ENCODE measurements at places on chromosomes 4 and X. TPM values are rescaled to one million over a fixed set of nuclear protein-coding genes. Genes with fewer than 3 reads are reported as not detected.
A peak's percentile ranks its signal among the peaks of the same experiment; 100 is the strongest.

GRCh38 chr4:86991994-86992393 is 57.2 kb downstream of the AFF1 start:
- DNase-seq = no peak

GRCh38 chr4:22312113-22312512 is 203.8 kb downstream of the ADGRA3 start:
- no peak for DNase-seq

DNA sequence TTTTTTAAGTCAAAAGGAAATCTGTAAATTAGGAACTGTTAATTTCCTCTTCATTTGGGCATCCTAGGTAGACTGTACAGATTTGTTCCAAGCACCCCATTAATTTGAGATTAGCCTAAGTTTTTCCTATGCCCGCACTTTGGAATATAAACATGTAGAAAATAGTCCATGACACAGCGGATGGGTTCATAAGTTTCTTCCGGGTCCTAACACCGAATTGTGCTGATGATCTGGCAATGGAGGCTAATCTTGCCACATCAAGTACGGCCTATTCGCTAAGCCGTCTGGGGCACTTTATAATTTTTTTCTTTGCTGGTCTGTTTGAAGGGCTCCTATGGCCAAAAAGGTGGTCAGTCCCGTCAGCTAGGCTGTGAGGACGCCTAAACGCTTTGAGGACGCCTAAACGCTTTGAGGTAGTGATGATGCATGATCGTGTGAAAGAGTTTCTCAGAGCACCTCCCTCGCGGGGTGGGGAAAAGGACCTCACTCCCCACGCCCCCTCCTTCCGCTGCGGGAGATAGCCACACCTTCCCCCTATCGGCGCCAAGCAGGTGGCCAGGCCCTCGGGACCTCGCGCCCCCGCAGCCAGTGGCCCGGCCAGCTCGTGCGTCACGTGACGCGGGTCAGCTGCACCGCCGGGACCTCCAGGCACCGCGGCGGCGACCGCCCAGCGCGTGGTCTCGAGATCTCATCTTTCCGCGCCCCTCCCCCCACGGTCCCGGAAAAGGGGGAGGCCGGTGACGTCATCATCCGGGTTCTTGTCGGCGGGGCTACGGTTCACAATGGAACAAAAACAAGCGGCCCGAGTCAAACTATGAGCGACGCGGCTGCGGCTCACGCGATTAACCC is 977 bp upstream of the USP9X start:
- peak; percentile 97 for DNase-seq

DNA sequence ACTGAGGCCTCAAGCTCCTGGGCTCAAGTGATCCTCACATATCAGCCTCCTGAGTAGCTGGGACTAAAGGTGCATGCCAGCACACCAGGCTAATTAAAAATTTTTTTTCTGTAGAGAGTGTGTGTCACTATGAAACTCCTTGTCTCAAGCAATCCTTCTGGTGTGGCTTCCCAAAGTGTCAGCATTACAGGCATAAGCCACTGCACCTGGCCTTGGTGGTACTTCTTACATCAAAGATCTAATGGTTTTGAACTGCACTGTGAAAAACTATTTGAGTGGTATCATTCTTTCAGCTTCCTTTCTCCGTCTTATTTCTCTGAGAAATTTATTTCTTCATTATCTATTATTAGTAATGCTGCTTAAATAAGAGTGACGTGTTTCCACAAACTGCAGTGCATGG is 98.5 kb downstream of the UNC5C start:
- no peak for DNase-seq

GRCh38 chrX:119880552-119881437 is 9.2 kb downstream of the NDUFA1 start:
- DNase-seq = no peak

- DNase-seq = no peak
Measured at GRCh38 chr4:47945930-47946726, 31.7 kb upstream of the NFXL1 start.

DNA sequence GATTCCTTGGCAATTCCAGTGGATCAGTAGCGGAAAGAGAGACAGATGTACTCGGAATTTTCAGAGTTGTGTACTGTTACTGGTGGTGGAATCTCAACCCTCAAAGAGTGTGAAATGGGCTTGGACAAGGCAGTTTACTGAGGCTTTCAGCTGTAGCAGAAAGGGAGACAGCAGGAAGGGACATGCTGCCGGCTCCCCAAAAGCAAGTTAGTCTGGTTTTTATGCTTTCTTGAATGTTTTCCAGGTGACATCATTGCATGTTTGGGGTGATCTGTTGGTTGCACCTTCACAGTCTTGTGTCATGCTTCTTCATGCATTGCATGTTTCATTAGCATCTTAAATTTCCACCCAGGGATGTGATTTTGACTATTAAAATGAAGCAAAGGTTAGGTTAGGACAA is 1282.2 kb downstream of the ADGRL3 start:
- no peak for DNase-seq

- DNase-seq = no peak
Measured at GRCh38 chr4:121822796-121823504, 733 bp downstream of the CCNA2 start.

DNA sequence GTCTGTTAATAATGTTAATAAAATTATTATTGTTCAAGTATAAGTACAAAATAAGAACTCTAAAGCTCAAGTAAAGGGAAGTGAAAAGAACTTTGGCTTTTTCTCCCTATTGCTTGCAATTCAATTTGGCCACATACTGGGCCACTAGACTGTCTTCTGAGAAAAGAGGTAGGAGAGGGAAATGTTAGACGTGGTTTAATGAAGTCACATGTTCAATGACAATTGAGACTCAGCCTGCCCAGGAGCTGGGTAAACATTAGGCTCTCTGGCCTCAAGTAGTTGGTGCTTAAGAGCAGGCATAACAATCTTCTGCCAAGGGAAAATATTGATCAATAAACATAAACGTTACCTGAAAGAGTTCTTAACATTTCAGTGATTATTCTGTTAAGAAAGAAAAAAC is 15.1 kb upstream of the PRSS12 start:
- no peak for DNase-seq

DNA sequence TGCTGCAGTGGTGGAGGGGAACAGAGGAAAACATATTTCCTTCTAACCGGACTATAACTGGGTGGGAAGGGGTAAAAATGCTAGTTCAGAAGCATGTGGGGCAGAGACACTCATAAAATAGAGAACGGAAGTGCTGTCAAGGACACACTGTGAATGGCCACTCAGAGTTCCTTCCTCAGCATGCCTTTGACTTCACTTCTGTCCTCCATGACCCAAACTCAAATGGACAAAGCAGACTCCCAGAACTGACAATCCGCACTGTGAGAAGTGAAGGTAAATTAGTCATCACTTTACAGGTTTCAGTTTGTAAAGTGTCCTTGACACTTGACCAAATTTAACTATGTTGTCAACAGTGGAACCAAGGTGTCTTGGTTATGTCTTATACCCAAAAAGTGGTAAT is 30.2 kb upstream of the ELF2 start:
- DNase-seq = no peak

GRCh38 chr4:184513802-184514120 is 39.4 kb upstream of the IRF2 start:
- no peak for DNase-seq

DNA sequence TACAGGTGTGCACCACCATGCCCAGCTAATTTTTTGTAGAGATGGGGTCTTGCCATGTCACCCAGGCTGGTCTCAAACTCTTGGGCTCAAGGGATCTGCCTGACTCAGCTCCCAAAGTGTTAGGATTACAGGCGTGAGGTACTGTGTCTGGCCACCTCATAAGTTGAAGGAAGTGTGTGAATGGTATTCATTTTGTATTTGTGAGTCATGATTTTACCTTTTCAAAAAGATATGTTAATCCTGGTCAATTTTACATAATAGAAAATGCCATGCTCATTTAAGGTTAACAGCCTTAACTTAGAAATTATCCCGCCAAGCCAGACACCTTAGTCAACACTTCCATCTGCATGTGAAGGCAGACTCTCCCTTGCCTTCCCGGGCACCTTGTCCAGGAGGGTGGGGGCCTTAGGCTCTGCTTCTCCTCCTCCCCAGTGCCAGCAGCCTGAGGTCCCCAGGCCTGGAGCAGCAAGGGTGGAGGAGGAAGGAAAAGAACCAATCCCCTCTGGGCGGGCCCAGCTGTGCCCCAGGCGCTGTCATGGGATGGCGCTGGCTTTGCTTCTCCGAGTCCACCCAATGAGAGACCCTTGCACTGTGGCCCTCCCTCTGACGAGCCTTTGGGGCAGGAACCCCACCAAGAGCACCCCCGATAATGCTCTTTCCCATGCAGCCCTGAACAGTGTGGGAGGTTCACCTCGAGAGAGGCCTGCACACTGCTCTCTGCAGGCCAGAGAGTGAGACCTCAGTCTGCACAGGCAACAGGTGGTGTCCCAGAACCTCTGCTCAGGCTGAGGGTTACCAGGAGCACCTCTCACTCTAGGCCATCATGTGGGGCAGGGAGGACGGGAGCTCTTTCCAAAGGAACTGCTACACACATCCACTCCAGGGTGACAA is 37.3 kb downstream of the RNF212 start:
- peak; percentile 23 for DNase-seq

DNA sequence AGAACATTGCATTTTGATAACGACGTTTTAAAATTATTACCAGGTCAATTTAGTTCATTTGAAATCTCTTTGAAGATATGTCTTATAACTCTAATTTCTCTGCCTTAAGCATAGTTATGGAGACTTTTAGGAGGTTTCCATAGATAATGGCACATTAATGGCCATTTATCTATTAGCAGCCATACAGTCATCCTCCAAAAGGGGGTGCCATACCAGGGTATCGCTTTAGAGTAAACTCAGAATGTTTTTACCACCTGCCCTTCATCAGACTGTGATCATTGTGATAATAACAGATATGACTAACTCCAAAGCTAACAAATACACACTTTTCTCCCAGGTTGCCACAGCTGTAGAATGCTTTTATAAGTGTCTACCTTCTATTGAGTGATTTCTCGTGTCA is 461.5 kb downstream of the FSTL5 start:
- DNase-seq = no peak

- no peak for DNase-seq
Measured at GRCh38 chr4:84944947-84945346, 21.5 kb downstream of the WDFY3 start.

- no peak for DNase-seq
Measured at GRCh38 chr4:71634364-71634763, 149.5 kb downstream of the GC start.

- peak; percentile 61 for DNase-seq
Measured at GRCh38 chr4:162163892-162164759, at the start of gene FSTL5. TSS of gene FSTL5 (minus strand) at chr4:162164000. CDS start at chr4:162111396, 52,604 bp downstream.

DNA sequence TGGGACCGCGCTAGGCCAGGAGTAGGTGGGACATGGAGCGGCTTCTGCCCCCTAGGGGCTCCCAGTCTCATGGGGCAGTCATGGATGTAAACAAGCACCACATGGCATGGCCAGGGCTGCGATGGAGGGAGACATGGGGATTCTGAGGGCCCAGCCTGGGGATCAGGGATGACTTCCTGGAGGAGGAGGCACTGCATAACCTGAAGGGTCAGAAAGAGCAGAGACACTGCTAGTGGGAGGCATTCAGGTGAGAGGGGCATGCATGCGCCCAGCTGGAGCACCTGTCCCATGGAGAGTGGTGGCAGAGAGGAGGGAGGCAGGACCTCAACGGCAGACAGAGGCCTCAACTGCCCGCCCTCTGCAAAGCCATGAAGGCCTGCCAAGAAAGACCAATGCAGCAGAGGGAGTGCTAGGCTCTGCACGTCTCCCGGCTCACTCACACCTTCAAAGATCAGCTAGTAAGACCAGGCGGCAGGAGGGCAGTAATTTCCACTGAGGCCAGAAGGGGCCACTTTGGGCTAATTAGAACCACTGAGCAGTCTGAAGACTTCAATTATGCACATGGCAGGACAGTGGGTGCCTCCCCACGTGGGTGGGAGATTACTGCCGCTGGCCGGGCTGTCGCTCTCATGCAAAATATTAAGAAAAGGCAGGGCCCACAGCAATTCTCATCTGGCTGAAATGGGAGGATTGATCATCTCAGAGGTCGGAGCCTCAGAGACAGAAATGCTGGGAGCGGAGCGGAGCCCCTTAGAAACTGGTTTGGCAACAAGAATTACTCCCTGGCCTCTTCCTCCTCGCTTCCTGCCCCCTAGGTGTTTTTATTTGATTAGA is 69.6 kb downstream of the PPP2R2C start:
- peak; percentile 20 for DNase-seq

GRCh38 chr4:98519268-98519977 is 139.0 kb downstream of the TSPAN5 start:
- DNase-seq = no peak

DNA sequence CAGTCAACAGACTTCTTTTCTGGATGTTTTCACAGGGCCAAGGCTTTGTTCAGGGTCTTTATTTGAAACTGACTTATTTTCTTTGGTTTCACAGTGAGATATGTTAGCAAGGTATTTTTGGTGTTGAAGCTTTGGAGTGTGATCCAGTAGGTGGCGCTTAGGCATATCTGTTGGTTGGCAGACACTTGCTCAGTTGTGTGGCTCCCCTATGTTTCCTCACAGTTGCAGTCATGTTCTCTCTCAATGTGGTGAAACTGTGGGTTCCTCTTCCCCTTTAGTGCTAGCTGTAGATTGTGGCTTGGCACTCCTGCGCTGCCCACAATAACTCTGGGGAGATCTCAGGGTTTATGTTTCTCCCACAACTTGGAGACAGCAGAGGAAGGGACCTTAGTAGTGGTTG is 460.8 kb downstream of the SLITRK2 start:
- DNase-seq = no peak

DNA sequence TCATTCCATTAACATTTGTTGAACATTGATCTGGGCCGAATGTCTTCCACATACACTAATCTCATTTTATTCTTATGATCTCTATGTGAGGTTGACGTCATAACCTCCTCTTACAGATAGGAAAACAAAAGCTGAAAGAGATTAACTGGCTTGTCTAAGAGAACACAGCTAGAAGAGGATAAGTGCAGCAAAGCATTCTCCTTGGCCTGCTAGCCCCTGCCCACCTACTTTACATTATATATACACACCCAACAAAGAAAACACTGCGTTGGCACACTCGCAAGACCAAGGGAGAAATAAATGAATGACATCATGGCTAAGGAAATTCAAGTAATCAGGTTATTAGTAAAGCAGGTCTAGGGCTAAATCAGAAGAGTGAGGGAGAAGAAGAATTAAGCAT is 138.4 kb downstream of the PARM1 start:
- DNase-seq = no peak

TGIF2LX gene
- total RNA-seq = not detected

BEX4 gene
- total RNA-seq = 30.3 TPM

TMSB15B gene
- 0.27 TPM for total RNA-seq

DGKK gene
- total RNA-seq = not detected

NSUN7 gene
- total RNA-seq = 0.95 TPM

All from Right ventricle myocardium inferior (tissue), 1 donor.